ENCODE measurements at places on chromosomes 12 and 14. TPM values are rescaled to one million over a fixed set of nuclear protein-coding genes. Genes with fewer than 3 reads are reported as not detected.

Gene PRB2
- total RNA-seq, result not detected

Gene SRRM4
- total RNA-seq, result not detected

Gene TMCC3
- total RNA-seq, result 1.6 TPM

GRCh38 chr12:51865757-51866270, 17.3 kb upstream of the FIGNL2 start:
- no peak for DNase-seq

- no peak for DNase-seq
Measured at GRCh38 chr14:101824339-101824727, 62.8 kb downstream of the PPP2R5C start.

- no peak for DNase-seq
Measured at GRCh38 chr14:85529803-85530574, at the start of gene FLRT2. Gene FLRT2, plus strand, starts transcription at chr14:85530144. Its CDS starts 91,371 bp downstream, at chr14:85621515.

- DNase-seq, result no peak
Measured at GRCh38 chr12:130480887-130481286, 143.2 kb downstream of the PIWIL1 start.

- DNase-seq, result no peak
Measured at GRCh38 chr12:63843254-63843720, 1.2 kb upstream of the SRGAP1 start.

GRCh38 chr14:92719890-92720323, 28.5 kb downstream of the LGMN start:
- DNase-seq, result no peak

DNA sequence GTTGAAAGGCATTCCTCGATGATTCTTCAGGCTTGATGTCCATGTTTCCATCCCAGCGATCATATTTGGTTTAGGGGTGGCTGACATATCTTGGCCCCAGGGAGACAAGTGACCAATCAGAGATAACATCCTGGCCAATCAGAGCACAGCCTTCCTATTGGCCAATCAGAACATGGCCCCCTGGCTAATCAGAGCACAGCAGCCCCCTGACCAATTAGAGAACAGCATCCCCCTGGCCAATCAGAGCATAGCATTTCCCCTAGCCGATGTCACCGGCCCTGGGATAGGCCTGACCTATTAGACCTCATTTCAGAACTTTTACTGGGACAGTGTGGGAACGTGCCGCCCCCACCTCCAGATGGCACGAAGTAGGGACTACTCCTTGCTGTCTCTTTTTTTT, 182.2 kb downstream of the AACS start:
- no peak for DNase-seq

DNA sequence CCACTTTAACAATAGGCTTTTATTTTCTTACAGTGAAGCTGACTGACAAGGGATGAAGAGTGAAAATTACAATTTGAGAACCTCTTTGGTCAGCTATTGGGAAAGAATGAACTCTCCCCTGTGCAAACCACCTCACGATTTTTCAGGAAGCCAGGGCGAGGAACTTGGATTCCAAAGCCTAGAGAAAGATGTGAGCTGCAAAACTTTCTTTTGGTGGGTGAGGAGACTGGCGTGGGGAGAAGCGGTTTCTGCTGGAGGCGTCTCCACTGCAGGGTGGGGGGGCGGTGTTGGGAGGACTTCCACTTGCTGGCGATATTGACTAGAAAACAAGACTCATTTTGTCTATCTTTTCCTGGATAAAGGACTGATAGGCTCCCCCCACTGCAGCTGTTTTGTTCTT, 59.3 kb upstream of the VRK1 start:
- no peak for DNase-seq

DNA sequence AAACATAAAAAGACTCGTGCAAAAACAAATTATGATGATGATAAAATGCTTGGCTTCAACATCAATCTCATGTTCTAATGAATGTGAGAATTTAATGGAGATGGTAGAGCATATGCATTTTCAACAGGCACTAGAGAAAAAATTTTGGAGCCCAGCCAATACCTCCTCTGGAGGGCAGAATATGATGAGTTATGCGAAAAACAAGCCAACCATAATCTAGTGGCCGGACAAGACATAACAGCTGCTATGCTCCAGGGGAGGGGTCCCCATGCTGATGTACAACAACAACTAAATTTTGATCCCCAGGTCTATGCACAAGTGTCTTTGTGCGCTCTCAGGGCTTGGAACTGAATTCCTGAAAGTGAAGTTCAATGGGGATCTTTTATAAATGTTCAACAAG, 1197.5 kb downstream of the LRFN5 start:
- DNase-seq, result no peak

GRCh38 chr12:5177096-5177495, 133.4 kb downstream of the KCNA5 start:
- no peak for DNase-seq

DNA sequence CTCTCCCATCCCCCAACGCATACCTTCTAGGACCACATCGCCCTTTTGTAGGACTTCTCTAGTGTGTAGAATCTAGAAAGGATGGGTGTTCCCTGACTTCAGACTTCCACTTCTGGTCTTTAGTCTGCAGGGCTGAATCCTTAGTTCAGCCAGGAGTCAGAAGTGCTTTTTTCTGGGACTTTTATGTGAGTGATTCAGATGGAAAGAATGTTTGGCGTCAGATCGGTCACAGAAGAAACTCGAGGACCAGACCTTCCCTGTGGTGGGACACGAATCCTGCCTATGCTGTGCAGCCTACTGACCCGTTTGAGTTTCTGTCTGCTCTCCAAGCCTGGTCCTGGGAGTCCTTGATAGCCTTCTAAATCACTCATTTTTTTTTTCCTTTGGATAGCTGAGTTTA, 165.4 kb upstream of the SSTR1 start:
- DNase-seq, result no peak

GRCh38 chr14:24701062-24701461, 67.1 kb upstream of the GZMB start:
- DNase-seq, result no peak

- DNase-seq, result no peak
Measured at GRCh38 chr12:104064842-104065427, 604 bp downstream of the HCFC2 start.

- no peak for DNase-seq
Measured at GRCh38 chr14:68823434-68824206, 30.8 kb upstream of the ZFP36L1 start.

DNA sequence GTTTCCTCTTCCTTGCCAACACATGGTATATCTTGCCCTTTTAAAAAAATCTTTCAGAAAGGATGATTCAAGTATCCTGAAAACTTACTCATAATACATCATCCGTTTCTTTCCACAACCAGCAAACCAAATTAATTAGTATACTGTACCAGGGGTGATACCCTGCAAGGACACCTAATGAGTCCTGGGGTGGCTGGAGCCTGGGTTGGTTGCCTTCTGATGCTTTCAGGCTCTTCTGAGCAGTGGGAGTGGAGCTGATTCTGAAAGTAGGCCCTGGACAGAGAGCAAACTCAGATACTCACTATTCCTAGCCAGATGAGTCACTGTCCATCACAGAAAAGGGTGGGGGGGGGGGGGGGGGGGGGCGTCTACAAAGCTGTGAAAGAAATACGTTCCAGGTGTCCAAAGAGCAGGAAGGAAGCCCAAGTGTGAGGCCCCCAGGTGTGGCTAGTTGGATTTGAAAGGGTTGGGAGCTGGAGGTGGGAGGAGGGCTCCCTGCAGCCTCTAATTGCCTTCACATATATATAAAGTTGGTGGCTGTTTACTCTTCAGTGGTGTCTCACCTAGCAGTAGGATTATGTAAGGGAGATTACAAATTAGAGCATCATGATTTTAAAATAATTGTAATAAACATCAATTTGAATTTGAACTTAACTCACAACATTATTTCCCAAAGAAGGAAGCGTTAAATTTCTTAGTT, 36.5 kb downstream of the FBXO33 start:
- DNase-seq, result no peak

Measured in activated T-cell treated with anti-CD3 and anti-CD28 coated beads, Interleukin-2, amount 50 U/mL, for 72 hours (primary cell).